ENCODE measurements at places on chromosomes 4 and X.

- no peak for DNase-seq
These were observed at the start of gene PRKG2 for GRCh38 chr4:81214881-81215868. Gene PRKG2 (minus strand): TSS chr4:81215222. CDS start chr4:81205047, 10,175 bp downstream.

DNA sequence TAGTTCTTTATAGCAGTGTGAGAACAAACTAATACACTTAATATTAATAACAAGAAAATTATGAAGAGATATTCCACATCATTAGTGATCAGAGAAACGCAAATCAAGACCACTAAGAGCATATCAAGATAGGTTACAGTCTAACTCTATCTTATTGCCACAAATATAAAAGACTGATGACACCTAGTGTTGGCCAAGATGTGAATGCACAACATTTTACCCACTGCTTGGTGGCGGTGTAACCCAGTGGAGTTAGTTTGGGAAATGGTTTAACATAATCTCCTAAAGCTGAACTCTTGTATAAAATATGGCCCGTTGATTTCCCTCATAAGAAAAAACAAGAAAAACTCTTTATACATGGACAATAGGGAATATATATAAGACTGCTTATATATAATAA, 92.4 kb downstream of the SLITRK2 start:
- DNase-seq: no peak

DNA sequence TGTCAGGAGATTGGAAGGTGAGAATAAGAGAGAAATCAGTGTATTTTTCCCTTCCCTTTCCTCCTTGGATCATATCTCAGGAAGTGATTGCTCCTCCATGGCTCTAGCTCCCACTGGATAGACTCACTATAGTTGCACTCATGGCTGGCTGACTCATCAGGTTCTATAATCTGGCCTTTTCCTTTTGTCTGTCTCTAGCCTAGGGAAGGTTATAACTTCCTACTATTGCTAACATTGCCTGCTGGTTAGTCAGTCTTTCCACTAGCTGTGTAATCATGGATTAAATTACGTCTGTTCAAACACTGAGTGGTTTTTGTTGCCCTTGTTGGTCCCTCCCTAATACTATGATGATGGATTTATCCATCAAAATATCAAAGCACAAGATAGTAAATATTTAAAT, 195.5 kb upstream of the VEGFC start:
- no peak for DNase-seq

DNA sequence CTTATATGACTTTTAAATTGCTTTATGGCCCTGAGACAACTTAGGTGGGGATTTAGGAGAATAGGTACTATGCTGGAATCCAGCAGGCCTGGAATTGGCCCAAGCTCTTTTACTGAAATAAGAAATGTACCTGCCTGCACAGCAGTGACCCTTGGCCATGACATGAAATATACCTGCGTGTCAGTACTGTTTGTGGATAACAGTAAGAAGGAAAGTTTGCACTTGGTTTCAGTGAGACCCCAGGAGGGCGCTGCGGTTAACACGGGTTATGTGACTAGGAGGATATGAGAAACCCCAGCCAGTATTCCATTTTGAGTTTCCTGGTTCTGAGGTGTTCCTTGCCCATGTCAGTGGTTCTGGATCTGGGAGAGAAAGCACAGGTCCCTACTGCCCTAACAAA, 5.3 kb downstream of the MTM1 start:
- DNase-seq: no peak

- no peak for DNase-seq
These were observed 8.1 kb downstream of the MBNL3 start for GRCh38 chrX:132480581-132481203.

- no peak for DNase-seq
These were observed 111.6 kb upstream of the ENPP6 start for GRCh38 chr4:184329235-184329634.

- DNase-seq: no peak
These were observed 1.5 kb downstream of the CDX4 start for GRCh38 chrX:73448379-73448778.

GRCh38 chr4:23978002-23978401, 88.2 kb upstream of the PPARGC1A start:
- no peak for DNase-seq

GRCh38 chr4:143351774-143352451, 15.2 kb downstream of the GAB1 start:
- DNase-seq: peak; percentile 53

DNA sequence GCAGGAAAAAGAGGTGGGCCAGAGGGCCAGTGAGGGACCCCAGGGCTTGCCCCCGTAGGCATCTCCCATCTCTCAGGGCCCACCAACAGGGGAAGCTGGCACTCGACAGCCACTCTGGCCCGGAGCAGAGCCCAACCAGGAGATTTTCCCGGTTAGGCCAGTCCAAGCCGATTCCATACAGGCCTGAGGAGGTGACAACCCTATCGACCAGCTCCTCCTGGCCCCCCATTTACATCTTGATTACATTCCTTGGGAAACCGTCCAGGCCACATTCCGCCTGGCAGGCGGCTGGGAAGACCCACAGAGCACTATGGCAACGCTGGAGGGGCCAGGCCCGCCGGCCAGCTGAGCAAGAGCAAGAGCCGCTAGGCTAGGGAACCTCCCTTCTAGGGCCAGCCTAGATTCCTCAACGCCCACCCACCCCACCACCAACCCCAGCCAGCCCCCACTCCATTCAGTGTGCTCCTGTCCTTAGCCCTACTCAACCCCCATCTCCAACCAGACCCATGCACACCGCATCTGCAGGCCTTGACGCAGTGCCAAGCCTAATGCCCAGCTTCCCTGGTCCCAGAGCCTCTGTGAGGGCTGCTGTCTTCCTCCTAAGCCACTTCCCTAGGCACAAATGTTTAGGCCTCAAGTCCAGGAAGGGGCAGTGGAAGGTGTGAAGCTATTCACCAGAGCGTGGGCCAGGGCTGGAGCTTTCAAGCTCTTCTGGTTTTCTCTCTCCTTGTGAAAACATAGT, 161.2 kb downstream of the EFNB1 start:
- DNase-seq: no peak

- no peak for DNase-seq
These were observed 3.2 kb downstream of the SNX25 start for GRCh38 chr4:185212581-185212980.

- no peak for DNase-seq
These were observed 395.2 kb downstream of the MID1IP1 start for GRCh38 chrX:39196192-39197102.

- no peak for DNase-seq
These were observed 18.9 kb upstream of the CPLX1 start for GRCh38 chr4:844752-845232.

- no peak for DNase-seq
These were observed 45.2 kb upstream of the SLC39A8 start for GRCh38 chr4:102390438-102390837.

- no peak for DNase-seq
These were observed 72.5 kb upstream of the EMCN start for GRCh38 chr4:100590325-100590724.

GRCh38 chrX:45743906-45744625, 543.4 kb upstream of the DIPK2B start:
- DNase-seq: no peak

- no peak for DNase-seq
These were observed 412.5 kb downstream of the ADAM29 start for GRCh38 chr4:175330652-175331051.

DNA sequence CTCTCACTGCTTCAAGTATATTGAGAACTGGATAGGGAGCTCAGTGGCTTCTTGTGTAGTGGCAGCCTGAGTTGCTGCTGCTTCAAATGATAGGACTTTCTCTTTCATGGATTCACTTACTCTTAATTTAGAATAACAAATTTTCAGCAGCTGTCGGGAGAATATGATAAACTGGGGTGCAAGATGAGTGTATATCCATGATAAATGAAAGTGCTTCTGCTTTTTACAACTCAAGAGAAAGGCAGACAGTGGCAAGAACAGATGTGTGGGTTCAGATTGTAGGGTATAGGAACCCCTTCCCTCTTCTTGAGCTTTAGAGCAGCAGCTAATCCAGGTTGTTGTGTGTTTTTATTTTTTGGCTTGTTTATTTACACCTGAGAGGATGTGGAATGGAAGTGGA, 1.0 kb downstream of the SH3BGRL start:
- no peak for DNase-seq

GRCh38 chrX:64739792-64740378, 236.4 kb downstream of the ZC4H2 start:
- no peak for DNase-seq

GRCh38 chr4:40187386-40187906, 9.4 kb upstream of the RHOH start:
- DNase-seq: no peak

- no peak for DNase-seq
These were observed 78.9 kb downstream of the SLC10A7 start for GRCh38 chr4:146442801-146443200.

GRCh38 chrX:15441464-15441863, 51.7 kb downstream of the PIR start:
- no peak for DNase-seq

DNA sequence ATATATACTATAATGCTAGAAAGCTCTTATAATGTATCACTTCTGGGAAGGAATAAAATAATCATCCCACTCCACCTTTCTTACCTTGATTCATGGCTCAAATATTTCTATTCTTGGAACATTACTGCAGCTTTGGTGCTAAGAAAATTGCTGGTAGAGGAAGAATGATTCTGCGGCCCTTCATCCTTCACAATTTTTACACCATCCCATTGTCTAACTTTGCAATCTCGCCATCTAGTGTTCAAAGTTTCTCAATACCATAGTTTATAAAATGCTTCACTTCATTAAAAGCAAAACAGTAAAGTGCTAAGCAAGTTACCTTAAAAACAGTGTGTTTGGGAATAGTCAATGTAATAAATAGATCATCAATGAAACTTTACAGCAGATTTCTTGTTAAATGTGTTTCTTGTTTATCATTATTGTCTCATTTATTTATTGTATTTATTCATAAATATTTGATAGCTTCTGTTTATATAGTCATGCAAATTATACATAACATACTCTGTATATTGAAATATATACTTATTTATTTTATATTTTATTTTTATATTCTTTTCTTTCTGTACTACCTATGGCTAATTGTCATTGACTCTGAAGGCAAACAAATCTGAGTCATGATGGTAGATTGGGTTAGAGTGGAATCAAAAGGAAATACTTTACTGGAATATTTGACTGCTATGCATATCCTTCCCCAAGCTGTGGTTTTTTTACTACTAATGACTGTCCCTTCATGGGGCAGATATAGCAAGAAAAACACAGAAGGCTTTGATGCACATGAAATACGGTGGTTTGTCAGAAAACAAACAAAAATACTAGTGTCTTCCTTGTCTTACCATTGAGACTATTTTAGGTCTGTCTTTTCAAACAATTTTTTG, 390.7 kb downstream of the MAPK10 start:
- DNase-seq: peak; percentile 20

DNA sequence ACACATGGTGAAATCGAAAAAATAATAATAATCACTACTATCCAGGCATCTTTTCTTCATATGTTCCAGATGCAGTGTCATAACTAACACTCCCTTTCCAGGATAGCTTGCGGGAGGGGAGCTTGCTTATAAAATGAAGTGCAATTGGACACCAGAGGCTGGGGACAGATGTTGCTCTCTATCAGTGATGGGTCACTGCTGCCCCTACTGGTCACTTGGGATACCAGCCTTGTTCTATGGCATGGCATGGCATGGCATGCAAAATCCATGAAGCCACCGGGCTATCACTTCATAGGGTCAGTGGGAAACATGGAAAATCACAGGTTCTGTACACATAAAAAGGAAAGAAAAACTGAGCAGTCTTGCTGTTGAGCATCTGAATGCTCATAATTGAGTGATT, 168.1 kb downstream of the GLRA2 start:
- peak; percentile 1 for DNase-seq

GRCh38 chrX:139287155-139287924, 243.2 kb upstream of the F9 start:
- no peak for DNase-seq

DNA sequence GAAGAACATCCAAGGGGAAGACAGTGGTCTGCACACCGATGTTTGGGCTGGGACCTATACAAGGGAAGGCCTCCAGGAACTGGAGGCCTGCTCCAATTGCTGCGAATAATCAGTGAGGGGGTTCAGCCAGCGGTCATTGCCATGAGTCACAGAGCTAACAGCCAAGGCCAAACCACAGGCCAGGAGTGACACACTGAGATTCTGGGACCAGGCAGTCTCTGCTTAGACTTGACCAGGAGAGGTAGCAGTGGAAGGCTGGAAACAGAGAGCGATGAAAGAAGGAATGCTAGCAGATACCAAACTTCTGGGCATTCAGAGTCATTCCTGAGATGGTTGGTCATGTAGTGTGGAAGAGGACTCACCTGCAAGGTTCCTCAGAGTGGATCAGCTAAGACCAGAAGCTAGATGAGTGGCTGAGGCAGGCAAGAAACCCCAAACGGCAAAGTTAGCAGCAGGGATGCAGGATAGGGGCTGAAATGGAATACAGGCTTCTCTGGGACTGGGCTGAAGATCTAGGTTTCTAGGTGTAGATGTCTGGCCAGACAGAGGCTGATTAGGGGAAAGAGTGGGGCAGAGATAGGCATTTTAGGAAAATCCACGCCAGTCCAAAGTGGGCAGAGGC, 54.7 kb downstream of the CNGA2 start:
- DNase-seq: no peak

GRCh38 chrX:104922206-104922621, 298.3 kb downstream of the TEX13A start:
- peak; percentile 45 for DNase-seq

GRCh38 chrX:17833954-17834353, 27.1 kb downstream of the RAI2 start:
- no peak for DNase-seq

GRCh38 chr4:189385579-189385978, 555.1 kb upstream of the FRG1 start:
- DNase-seq: no peak

DNA sequence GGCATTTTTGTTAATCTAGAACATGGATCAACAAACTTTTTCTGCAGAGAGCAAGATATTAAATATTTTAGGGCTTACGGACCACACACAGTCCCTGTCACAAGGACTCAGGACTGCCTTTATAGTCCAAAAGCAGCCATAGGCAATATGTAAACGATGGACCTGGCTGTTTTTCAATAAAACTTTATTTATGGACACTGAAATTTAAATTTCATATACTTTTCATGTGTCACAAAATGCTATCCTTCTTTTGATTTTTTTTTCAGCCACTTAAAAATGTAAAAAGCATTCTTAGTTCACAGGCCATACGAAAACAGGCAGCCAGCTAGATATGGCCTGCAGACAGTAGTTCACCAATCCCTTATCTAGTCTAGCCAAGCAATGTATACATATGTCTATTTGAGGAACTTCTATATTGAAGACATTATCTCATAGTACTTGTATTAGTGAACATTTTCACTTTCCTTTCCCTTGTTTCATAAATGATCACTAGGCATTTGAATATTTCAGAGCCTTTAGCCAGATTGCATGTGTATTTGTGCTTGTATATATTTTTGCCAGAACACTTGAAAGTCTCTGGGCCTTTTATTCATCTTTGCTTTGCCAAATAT, 350.9 kb downstream of the RPA4 start:
- DNase-seq: no peak

All from NCI-H1930 (cell line).